Activated CD4-positive, alpha-beta T cell treated with anti-CD3 and anti-CD28 coated beads for 24 hours (primary cell): ENCODE measurements at places on chromosomes 5 and 9.

DNA sequence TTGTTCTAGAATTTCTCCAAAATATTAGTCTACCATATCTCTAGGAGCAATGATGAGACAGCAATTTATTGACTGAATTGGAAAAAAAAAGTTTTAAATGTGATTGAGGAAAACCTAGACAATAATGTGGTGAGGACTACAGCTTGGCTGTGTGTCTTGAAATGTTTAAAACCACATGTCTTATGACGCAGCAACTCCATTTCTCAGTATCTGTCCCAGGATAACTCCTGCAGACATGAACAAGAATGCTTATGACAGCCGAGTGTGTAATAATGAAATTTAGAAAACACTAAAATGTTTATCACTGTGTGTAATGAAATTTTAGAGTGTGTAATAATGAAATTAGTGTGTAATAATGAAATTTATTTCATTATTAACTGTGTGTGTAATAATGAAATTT is 254.1 kb upstream of the DAPK1 start:
- no peak for DNase-seq

DNA sequence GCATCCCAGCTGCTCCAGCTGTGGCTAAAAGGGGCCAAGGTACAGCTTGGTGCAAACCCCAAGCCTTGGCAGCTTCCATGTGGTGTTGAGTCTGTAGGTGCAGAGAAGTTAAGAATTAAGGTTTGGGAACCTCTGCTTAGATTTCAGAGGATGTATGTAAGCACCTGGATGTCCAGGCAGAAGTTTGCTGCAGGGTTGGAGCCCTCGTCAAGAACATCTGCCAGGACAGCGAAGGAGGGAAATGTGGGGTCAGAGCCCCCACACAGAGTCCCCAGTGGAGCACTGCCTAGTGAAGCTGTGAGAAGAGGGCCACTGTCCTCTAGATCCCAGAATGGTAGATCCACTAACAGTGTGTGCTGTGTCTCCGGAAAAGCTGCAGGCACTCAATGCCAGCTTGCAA is 236.2 kb upstream of the ADRA1B start:
- DNase-seq, result no peak

- DNase-seq, result no peak
These were observed 176.8 kb downstream of the NR2F1-AS1 start for GRCh38 chr5:93404246-93404645.

GRCh38 chr5:54257366-54258118 is 52.8 kb downstream of the ARL15 start:
- no peak for DNase-seq

- DNase-seq, result no peak
These were observed 146.2 kb upstream of the LRRTM2 start for GRCh38 chr5:139021346-139021745.

GRCh38 chr5:171366645-171367044 is 21.0 kb upstream of the NPM1 start:
- DNase-seq, result no peak

GRCh38 chr5:15946026-15946425 is 233.6 kb downstream of the MARCHF11 start:
- DNase-seq, result no peak

- DNase-seq, result no peak
These were observed 66.5 kb upstream of the TGFBR1 start for GRCh38 chr9:99038484-99038820.

DNA sequence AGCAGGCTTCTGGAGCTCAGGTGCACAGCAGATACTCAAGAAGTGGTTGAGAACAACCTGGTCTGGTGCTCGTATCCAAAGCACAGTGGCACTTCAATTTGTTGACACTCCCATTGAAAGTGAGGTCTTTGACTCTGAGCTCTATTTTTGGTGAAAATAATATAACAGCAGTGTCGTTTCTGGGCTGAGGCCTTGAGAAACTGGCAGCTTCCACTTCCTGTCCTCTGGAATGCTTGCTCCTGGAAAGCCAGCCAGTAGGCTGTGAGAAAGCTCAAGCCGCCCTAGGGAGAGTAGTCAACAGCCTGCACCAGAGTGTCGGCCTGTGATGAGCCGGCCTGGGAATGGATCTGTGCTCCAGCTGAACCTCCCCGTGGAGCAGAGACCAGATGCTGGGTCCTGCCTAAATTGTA is 6.8 kb upstream of the SUSD3 start:
- no peak for DNase-seq

- DNase-seq, result no peak
These were observed 27.5 kb upstream of the GPR21 start for GRCh38 chr9:123005964-123006363.

DNA sequence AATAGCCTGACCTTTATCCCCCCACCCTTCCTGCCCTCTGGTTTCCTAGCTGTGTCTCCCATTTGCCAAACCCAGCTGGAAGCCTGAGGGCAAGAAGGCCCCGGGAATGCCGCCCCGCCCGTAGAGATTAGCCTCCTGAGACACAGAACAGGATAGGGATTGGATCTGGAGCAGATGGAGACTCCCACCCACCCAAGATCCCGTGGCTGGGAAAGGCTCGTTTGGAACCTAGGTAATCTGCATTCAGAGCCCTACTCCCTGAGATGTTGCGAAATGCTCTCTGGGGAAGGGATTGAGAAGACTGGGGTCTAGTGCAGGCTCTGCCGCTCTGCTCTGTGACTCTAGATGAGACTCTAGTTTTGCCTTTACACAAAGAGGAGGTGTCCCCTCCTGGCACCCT is 10.9 kb downstream of the AQP3 start:
- no peak for DNase-seq

- no peak for DNase-seq
These were observed 140.6 kb downstream of the SEMA5A start for GRCh38 chr5:9405196-9405754.

DNA sequence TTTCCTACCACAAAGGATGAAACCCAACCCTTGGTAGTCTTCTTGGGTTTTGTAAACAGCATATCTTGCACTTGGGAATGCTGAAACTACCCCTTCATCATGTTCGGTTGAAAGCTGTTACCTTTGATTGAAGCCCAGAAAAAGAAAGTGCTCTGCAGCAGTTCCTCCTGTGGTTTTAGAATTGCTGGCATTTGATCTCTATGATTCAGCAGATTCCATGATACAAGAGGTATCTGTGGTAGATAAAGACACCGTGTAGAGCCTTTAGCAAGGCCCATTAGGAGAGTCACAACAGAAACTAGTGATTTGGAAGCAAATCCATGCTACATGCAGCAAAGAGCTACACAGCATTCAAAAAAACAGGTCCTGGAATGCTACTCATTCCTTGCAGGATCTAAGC is 557.0 kb downstream of the TLE1 start:
- DNase-seq, result no peak

GRCh38 chr9:130707225-130707976 is 13.8 kb downstream of the EXOSC2 start:
- DNase-seq, result peak; percentile 61

DNA sequence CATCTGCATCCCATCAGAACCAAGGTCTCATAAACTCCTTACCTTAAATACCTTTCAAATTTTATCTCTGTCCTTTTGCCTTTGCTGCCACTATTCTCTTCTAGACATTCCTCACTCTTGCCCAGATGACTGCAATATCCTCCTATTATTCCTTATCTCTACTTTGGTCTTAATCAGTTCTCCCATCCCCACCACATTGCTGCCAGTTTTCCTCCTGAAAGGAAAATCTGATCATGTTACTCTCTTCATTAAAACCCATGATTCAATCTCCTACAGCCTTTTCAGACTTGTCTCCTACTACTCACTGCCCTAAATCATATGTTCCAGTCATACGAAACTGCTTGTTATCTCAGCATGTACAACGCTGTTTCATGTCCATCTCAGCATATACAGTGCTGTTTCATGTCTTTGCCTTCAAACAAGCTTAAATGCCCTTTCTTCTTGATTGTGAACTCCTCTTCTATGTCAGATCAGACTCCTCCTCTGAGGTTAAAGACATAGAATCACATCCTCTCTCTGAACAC is 152.6 kb upstream of the FST start:
- DNase-seq, result no peak

GRCh38 chr9:81825846-81826516 is 102.2 kb upstream of the SPATA31D4 start:
- DNase-seq, result no peak
